ENCODE measurements at places on chromosomes 7 and 10.

GRCh38 chr10:133310399-133310755 is 1.7 kb downstream of the ZNF511 start:
- no peak for DNase-seq

DNA sequence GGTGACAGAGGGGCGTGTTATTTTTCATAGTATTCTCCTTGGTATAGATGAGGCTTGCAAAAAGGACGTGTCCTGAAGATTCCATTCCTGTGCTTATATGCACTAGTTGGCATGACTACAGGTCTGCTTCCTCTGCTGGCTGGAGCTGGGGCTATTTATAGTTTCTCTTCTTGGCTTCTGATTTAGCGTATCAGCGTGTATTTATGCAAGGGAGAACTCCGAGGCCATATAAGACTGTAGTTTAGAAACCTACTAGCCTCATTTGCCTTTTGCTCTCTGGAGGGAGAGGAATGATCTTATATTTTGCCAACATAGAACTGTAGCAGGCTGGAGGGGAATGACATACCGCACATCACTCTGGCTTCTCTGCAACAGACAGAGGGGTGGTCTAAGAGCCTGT is 39.7 kb downstream of the CACNB2 start:
- no peak for DNase-seq

- no peak for DNase-seq
Observed at GRCh38 chr7:39353615-39354376, 212.4 kb upstream of the YAE1 start.

DNA sequence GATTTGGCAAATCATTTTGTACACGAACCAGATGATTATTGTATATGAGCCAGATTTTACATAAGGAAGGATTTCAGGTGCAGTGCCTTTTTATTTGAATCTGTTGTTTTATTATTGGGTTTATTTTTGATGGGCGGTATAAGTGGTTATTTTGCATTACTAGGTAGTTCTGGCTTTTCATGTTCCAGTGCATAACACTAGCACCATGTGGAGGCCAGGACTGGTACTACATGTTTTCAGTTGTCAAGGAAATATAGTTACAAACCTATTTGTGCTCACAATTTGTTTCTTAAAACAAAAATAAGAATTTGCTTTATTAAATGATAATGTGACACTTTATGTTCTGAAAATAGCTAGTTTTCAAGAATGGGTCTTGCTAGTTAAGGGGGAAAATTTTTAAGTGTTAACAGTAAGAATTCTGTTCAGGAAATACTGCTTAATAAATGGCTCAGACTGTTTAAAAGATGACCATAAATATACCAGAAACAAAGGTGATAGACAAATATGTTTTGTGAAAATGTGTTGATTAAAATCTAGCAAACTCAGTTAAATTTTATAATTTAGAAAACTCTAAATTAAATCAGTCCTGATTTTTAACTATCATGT is 7.1 kb upstream of the SEMA3E start:
- DNase-seq = no peak

GRCh38 chr10:101906586-101907183 is 63.1 kb upstream of the KCNIP2 start:
- DNase-seq = no peak

DNA sequence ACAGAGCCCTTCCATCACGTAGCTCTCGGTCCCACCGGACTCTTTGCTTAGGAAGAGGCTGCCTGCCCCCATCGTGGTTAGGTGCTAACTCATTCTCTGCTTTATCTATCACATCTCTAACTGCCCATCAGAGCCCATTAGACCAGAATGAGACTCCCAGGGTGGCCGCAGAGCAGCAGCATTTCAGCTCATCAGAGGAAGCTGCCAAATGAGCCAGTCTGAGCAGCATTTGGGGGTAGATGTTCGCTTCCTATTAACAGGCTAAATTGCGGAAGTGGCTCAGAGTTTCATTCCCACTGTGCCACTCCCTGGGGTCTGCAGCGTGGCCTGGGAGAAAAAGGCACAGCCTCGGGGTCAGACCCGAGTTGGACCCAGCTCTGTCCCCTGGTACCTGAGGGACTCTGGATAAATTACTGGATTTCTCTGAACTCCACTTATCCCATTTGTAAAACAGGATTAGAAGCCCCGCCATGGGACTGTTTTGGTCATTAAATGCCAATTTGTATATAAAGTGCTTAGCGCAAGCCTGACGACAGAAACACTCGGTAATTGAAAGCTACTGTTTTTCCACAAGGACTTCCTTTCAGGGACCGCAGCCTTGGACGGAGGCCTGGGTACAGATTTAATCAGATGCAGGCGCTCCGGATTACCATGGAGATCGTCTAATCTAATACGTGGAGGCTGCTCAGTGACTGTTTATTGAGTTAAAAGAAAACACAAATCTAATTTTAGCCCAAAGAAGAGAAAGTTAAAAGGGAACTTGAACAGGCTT is 73.8 kb upstream of the PRLHR start:
- DNase-seq = no peak

- no peak for DNase-seq
Observed at GRCh38 chr10:115514895-115515294, 421.7 kb downstream of the ATRNL1 start.

DNA sequence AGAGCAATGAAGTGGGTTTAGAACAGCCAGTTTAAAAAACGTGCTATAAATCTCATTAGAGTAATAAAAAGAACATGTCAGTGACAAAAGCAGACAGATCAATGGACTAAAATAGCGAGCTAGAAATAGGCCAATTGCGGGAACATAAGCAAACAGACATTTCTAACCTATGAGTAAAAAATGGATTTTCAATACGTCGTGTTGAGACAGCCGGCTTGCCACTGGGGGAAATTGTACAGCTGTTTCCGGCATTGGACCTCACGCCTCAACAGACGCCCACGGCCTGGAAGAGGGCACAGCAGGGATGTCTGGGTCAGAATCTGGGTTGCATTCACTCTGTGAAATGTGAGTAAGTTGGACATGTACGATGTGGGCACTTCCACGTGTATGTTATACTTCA is 92.9 kb downstream of the SVOPL start:
- no peak for DNase-seq

DNA sequence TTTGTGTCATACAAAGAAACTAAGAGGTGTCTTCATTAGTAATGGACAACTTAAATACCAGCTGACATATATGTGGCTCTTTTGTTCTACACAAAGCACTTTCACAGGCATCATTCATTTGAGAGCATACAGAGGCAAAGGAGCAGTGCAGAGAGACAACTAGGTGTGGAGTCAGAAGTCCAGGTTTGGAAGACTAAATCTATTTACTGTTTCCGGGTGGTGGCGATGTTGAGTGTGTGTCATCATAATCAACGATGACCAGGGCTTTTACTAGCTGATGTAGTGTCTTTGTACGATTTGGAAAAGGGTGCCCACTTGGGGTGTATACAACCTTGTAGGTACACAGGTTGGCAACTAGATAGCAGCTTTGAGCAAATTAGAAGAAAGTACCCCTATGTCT is 195.5 kb upstream of the CCDC6 start:
- DNase-seq = no peak

- DNase-seq = no peak
Observed at GRCh38 chr7:98115746-98116525, 9.3 kb downstream of the LMTK2 start.

DNA sequence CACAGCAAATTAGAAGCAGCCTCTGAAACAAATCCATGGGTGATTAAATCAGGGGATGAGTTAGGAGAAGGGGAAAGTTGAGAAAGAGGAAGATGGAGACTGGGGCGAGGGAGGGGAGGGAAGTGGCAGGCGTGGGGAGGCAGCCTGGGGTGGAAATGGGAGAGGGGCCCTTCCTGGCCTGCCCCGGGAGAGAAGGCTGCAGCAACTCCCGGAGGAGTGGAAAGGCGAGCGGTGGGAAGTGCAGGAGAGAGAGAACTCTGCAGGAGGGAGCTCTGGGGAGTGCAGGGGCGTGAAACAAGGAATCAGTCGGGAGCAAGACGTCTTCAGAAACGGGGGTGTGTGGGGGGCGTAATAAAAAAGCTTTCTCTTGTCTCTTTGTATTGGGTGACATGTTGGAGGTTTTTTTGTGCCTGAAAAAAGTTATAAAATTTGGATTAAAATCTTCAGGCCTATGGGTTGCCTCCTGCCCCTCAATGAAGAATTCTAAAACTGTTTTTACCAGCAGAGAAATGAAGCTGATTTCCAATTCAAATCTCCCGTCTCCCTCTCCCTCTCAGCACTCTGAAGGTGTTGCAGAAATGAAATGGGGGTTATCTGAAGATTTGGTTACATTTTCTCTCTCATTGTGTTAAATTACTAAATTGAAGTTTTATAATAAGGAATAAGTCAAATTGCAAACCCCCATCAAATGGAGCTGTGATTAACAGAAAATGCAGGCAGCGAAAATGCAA is 4.7 kb upstream of the UNCX start:
- no peak for DNase-seq
